ENCODE measurements at places on chromosomes 6 and 20. TPM values are rescaled to one million over a fixed set of nuclear protein-coding genes. Genes with fewer than 3 reads are reported as not detected.
A peak's percentile ranks its signal among the peaks of the same experiment; 100 is the strongest.

- no peak for DNase-seq
Measured at GRCh38 chr6:17226786-17227233, 54.4 kb upstream of the RBM24 start.

GRCh38 chr6:7058250-7058923 is 49.4 kb upstream of the RREB1 start:
- peak; percentile 94 for DNase-seq

GRCh38 chr6:54428431-54428830 is 120.2 kb downstream of the TINAG start:
- DNase-seq, result no peak

DNA sequence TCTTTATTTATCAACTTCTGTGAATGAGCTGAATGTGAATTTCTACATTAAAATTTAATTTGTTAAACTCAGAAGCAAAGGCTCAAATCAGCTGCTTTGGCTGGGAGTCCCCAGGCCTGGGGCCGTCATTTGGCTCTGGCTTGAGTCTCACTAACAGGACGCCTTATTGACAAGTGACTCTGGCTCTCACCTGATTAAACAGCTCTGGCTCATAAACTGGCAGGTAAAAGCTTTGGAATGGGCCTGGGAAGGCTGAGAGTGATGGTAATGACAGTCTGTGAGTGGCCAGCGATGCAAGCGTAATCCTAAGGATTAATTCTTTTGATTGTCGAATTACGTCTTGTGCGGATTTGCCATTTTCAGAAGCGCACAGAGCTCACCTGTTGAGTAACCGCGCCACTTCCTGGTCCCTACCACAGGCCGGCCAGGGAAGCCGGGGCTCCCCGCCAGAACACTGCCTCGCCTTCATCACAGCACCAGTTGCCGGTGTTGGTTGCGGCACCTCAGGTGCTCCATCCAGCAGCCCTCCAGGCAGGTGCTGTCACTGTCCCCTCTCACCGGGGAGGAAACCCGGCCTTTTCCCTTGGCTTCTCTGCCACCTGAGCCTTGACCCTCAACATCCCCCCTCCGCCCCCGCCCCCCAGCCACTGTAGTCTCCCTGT is 110.7 kb downstream of the ZDHHC14 start:
- no peak for DNase-seq

GRCh38 chr20:62063981-62064769 is 1.5 kb downstream of the TAF4 start:
- DNase-seq, result no peak

- DNase-seq, result no peak
Measured at GRCh38 chr20:59976156-59976782, 18.0 kb downstream of the CDH26 start.

DNA sequence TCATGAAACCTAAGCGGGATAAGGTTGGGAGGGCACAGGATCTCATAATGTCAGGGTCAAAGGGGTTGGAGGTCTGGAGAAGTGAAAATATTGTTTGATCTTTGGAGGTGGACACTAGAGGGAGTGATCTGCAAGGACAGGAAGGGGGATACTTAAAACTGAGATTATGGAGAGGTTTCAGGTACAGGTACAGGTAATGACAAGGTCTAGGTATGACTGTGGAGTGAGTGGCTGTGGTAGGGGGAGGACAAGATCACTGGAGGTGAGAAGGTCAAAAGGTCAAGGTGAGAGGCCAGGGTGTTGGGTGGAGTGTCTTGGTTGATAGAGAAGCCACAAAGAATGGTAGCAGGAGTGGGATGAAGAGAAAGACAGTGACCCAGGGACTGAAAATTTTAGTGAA is 16.8 kb upstream of the NOTCH4 start:
- DNase-seq, result no peak

DNA sequence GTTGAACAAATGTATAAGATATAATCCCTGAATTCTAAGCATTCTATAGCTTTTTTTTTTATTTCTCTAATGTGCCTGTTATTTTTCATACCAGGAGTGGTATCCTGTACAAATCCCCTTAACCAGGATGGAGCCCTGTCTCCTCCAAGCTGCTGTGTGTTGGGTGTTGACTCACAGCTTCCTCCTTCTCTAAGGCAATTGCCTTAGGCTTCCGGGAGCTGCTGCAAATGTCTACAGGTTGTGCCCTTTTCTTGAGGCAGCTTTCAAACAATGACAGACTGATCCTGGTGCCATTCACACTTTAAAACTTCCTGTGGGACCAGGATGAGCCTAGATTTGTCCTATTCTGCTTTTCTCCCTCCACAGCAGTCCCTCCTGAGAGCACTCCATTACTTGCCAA is 173.2 kb downstream of the BTBD3 start:
- DNase-seq, result no peak

GRCh38 chr20:62925420-62926228 is 681 bp downstream of the DIDO1 start:
- DNase-seq, result no peak

SLC17A4 gene
- total RNA-seq, result not detected

GRCh38 chr20:49297605-49298530 is 20.0 kb upstream of the ZNFX1 start:
- DNase-seq, result no peak

PHACTR3 gene
- total RNA-seq, result 0.06 TPM

- no peak for DNase-seq
Measured at GRCh38 chr6:41231246-41231645, 3.1 kb downstream of the TREML4 start.

GRCh38 chr6:131210469-131210868 is 75.2 kb downstream of the AKAP7 start:
- DNase-seq, result no peak

DNA sequence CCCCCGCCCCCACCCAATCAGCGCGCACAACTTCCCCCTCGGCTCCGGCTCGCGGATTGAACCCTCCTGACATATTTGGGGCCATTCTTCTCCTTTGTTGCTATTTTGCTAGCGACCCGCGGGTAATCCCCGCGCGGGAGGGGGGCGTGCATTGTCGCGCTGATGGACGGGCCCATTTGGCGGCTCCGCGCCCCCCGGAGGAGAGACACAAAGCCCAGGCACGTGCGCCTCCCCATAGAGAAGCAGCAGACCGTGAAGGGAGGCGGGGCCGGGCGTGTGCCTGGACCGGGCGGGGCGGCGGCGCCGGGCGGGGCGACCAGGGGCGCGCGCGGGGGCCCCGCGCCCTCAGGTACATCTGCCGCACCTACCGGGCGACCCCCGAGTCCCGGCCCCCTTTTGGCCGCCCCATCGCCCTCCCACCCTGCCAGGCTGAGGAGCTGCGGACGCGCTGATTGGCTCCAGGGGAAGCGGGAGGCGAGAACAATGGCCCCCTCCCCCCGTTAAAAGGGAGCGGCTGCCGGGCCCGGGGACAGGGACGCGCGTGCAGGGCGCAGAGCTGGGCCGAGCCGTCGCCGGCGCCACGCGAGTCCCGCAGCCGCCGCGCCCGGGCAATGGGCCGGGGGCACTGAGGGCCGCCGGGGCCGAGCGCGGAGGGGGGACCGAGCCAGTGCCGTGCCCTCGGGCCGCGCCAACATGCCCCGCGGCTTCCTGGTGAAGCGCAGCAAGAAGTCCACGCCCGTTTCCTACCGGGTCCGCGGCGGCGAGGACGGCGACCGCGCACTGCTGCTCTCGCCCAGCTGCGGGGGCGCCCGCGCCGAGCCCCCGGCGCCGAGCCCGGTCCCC is at the start of gene INSM1:
INSM1 (plus strand) TSS at position 530 of the 843 bp plus-strand sequence; CDS start at position 694, 164 bp downstream.
- DNase-seq, result no peak

GRCh38 chr6:107576852-107577251 is 86.9 kb downstream of the SOBP start:
- peak; percentile 92 for DNase-seq

DNA sequence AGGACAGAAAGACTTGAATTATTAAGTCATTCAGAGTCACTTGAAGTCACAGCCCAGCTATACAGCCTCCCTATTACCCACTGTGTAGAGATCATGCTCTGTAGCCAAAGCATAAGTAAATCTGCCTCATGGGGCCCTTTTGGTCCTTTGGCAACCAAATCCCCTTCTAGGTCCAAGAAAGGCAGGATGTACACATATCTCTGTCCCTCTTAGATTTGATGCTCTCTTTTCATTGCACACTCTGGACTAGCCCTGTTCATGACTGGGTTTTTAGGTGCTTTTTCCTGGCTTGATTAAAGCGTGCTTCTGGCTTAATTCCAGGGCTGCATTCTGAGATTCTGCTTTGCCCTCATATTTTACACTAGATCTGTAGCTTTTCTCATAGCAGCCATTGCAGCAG is 296.8 kb downstream of the TENT5A start:
- no peak for DNase-seq

DNA sequence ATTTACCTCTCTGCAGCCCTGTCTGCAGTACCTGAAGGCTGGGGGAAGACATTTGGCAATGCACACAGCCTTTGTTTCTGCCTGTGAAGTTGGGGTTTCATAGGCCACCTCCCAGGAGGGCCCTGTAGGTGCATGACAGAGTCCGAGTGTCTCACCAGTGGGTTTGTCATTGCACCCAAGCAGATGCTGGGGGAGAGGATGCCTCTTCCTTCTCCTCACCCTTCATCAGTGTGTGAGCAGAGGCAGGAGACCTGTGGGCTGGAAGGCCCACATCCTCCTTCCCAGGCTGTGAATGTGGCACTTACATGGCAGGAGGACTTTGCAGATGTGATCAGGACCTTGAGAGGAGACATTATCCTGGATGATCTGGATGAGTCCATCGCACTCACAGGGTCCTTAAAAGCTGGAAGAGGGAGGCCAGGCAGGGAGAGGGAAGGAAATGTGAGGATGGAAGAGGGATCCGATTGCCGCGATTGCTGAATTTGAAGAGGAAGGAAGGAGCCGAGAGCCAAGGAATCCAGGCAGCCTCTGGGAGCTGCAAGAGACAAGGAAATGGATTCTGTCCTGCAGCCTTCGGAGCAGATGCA is 30.4 kb downstream of the SYNJ2 start:
- DNase-seq, result no peak

DNA sequence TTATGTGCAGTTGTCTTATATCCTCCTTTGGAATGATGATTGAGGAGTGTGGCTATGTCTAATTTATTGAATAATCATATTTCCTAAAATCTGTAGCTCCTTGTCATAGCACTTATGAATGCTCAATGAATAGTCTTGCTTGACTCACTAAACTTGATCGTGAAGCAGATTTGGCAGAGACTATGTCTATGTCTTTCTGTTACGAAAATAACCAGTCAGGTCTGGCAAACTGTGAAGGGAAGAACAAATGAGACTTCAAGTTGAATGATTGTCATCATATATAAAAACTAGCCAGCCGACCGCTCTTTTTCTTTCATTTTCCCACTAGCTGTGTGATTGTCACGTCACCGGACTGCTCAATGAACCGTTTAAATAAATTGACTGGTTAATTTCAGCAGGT is 1303.9 kb upstream of the GJE1 start:
- DNase-seq, result no peak

ERVFRD-1 gene
- not detected for total RNA-seq

GRCh38 chr6:116090251-116090650 is 10.4 kb upstream of the NT5DC1 start:
- no peak for DNase-seq

GRCh38 chr20:24708411-24709295 is 239.2 kb downstream of the SYNDIG1 start:
- no peak for DNase-seq

Data from epithelial cell of proximal tubule (primary cell).